ENCODE measurements at places on chromosomes 2 and 18.

DNA sequence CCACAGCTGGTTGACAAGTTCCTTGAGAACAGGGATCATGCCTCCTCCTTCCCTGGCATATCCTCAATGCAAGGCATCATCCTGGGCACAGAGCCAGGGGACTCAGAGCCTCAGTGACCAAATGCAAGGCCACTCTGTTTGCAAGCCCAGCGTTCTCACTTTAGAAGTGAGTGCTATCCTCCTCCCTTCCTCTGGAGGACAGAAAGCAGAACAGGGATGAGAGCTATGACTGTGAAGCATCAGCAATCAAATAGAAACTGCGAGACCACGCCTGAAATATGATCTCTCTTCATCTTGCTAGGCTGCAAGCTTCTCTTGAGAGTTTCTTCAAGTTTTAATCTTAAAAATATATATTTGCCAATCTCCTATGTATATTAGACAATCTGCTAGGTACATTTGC is 119.8 kb downstream of the LRATD1 start:
- DNase-seq = no peak

GRCh38 chr2:167264380-167264779 is 376.1 kb downstream of the XIRP2 start:
- no peak for DNase-seq

GRCh38 chr18:75475228-75475627 is 47.7 kb upstream of the SMIM21 start:
- DNase-seq = no peak

DNA sequence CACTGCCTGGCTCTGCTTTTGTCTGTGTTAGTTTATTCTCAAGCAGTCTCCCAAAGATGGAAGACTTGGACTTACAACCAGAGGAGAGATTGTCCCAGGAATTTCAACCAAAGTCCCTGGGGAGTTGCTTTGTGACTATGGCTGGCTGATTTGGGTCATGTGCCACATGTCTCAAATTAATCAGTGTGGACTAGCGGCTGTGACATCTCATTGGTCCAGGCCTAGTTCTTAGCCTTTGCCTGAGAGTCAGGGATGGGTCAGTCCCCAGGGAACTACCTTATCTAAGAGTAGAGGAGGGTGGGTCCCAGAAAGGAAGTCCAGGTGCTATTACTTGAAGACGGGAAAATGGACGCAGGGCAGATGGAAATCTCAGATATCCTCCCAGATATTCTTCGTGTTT is 217.1 kb downstream of the ACKR3 start:
- DNase-seq = no peak

DNA sequence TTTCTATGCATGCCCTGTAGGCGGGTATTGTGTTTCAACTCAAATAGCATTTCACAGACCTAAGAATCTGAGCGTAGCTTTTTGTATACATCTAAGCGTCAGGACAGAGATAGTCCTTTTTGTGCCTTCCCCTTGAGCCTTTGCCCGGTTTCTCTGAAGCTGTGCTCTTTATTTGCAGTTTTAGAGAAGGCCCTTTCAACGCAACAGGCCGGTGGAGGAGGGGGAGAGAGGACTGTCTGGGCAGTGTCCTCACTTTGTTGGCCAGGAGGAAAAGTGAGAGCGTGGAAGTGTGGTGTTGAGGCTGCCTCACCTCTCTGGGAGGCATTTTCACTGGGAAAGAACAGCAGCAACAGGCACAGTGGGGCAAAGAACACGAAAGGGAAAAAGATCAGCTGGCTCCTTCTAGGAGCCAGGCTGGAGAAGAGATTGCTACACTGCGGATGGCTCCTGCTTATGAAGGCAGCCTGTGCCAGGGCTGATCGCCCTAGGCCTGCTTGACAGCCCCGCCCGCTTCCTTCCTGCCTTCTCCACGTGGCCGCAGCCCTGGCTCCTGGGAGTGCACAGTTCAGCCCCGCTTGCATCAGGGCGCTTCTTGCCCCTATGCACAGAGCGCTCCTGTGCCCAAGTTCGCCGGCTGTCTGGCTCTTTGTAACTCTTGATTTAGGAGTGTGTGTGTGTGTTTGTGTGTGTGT is 195.6 kb upstream of the POU3F3 start:
- DNase-seq = no peak

- DNase-seq = no peak
These were observed 249.8 kb downstream of the TXNL1 start for GRCh38 chr18:56388571-56388970.

GRCh38 chr18:68017385-68017784 is 500.9 kb upstream of the DSEL start:
- DNase-seq = no peak

GRCh38 chr2:198973785-198974184 is 484.0 kb downstream of the SATB2 start:
- no peak for DNase-seq

Measured in hypothalamus (tissue), 51 donors.